ENCODE measurements at places on chromosomes 5 and 9.

- DNase-seq: no peak
These were observed 243.7 kb upstream of the SLC24A2 start for GRCh38 chr9:20032413-20033006.

DNA sequence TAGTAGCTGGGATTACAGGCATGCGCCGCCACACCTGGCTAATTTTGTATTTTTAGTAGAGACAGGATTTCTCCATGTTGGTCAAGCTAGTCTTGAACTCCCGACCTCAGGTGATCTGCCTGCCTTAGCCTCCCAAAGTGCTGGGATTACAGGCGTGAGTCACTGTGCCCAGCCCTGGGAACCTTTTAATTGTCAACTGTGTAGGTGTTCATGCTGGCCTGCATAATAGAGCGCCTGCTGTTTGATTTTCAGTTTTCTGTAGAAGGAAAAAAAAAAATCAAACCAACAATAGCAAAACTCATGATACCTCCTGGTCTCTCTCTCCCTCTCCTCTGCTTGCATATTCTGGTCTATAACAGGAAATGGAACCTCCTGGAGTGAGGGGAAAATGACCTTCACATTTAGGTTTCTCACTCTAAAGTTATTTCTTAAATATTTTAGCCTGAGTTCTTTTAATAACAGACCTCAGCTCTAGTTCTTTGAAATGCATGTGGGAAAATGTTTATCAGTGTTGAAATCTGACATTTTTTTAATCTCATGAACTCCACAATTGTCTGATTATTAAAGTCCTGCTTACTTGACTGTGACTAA is 51.7 kb downstream of the EXOSC2 start:
- DNase-seq: no peak

DNA sequence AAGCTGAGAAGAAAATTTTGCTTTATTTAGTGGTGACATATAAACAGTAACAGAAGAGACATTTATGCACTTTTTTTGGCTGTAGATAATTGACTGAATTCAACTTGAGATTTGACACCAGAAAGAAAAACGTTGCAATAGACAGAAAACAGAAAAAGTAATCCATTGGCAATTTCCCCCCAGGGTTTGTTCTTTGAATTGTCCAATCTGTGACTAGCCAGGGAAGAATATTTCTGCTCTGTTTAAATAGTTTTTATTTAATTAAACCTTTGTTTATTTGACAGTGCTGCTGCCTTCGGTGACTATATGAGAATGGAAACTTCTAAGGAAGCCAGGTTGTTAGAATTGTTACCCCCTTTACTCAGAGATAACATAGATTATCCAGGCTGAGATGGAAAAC is 210.6 kb downstream of the DEPDC1B start:
- DNase-seq: no peak

DNA sequence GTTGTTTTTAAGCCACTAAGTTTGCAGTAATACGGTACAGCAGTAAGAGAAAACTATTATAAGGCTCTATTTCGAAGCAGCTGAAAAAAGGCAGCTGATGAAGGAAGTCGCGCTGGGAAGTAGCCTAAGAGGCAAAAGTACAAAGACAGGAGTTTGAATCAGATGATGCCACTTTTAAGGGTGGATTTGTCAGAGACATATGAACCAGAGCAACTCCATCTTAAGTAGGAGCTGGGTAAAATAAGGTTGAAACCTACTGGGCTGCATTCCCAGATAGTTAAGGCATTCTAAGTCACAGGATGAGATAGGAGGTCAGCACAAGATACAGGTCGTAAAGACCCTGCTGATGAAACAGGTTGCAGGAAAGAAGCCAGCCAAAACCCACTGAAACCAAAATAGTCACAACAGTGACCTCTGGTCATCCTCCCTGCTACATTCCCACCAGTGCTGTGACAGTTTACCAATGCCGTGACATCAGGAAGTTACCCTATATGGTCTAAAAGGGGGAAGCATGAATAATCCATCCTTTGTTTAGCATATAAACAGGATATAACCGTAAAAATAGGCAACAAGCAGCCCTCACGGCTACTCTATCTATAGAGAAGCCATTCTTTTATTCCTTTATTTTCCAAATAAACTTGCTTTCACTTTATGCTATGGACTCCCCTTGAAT is 91.8 kb upstream of the PRSS3 start:
- no peak for DNase-seq

DNA sequence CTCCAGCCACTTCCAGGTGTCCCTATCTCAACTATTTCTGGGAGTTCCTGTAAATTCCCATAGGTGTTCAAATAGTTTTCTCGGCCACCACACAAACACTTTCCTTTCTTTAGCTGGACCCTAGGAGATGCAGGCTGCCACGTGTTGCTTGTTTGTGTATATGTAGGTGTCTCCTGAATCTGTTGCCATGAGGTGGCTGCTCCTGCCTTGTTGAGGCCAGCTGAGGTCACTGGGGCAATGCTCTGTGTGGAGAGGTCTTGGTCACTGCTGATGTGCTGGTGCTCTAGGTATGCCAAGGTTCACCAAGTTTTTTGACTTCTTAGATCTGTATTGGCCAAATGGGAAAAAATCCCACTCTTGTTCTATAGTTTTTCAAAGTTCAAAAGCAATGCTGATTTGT is 132.5 kb upstream of the CHD1 start:
- DNase-seq: no peak

DNA sequence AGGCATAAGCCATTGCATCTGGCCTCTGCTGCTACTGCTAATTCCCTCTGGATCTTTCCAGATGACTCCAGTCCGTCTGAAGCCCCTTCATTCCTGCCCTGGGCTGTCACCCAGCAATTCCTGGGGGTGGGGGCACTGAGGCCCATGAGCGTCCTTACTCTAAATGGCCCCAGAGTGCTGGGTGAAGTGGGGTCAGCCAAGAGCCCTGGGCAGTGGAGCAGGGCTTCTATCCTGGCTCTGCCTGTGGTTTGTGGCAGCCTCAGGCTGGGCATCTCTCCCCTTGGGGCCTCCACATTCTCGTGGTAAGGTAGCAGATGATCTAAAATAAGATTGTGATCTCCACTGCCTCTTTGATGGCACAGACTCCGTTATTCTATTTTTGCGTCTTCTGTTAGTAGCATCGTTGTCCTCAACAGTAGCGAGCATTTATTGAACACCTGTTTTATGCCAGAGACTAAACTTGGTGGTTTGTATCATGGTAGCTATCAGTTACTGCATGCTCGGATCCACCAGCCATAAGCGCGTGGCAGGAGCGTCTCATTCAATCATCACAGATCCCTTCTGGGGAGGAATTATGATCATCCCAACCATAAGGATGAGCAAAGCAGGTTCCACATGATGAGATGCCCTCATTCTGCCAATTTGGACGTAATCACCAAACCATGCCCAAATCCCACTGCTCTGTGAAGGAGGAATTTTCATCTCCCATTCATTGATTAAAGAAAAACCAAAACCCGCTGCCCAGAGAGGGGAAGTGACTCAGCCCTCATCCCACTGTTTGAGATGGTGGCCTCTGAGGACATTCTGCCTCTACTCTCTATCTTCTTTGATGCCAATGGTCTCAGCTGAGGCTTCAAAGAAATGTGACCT is 21.9 kb upstream of the DUSP1 start:
- no peak for DNase-seq
